ENCODE measurements at places on chromosomes 3 and 15.

DNA sequence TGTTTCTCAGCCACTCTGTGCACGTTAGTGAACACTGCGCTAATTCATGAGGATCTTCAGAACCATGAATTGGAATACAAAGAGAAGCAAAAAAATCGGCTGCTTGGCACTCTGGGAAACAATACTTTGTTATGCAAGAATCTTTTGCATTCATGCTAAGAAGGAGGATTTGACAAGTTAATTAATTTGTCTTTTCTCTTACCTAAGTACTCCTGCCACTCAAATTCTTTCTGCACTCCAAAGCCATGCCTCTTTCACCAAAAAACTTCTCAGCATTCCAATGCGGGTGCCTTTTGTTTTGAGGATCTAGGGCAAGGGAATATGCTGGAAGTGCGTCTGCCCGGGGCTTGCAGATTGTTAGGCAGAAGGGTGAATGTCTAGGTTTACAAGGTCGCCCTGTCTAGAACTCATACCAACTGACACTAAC is 11.3 kb upstream of the KAT2B start:
- no peak for DNase-seq

DNA sequence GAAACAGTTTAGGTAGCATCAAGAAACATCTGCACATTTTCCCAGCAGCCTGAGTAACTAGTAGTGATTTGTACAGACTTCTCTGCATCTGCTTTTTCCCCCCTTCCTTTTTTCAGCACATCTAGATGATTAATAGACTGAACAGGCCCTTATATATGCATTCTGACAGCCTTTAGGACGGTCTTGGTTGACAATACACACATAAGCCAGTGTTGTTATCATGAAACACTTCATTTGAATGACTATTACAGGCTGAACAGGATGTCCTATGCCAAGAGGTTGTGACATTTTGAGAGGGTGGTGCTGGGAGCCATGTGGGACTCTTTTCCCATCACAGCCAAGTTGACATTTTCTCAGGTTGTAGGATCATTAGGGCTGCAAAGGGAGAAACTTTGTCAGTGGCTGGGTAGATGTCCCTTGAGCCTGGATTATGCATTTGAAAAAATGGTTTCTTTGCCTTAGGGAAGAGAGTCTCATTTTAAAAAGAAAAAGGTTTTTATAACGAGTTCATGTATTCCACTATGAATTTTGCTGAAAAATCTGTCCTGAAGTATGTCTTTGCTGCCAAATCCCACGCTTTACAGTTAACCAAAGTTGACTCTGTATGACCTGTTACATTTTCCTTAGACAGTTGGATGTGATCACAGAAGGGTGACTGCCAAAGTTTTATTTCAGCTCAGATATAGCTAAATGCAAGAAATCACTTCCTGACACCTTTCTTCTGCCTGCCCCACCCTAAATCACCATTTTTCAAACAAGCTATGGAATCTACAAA is 73.7 kb downstream of the FILIP1L start:
- no peak for DNase-seq

- no peak for DNase-seq
These were observed 417.8 kb upstream of the TPM1 start for GRCh38 chr15:62624547-62625378.

DNA sequence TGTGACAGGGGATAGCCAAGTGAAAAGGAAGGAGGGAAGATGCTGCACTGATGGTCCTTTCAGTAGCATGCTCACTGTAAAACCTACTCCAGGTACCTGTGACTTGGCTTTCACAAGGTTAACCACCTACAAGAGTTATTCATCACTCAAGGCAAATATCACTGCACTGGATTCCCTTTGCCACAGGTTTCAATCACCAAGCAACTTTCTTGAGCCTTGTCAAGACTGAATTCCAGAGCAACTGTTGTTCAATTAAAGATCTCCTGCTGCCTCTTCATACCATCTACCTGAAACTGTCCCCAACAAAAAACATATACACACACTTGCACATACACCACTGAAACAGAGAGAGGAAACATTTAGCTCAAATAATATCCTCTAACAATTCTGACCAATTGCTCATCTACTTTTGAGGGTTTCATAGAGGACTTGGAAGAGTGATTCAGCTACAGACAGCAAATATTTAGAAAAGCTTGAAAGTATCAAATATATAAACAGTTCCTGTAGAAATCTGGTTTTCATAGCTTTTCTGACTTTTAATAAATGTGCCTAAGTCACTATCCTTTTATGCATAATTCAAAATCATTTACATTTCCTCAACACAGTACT is 6.5 kb downstream of the IGF2BP2 start:
- no peak for DNase-seq

DNA sequence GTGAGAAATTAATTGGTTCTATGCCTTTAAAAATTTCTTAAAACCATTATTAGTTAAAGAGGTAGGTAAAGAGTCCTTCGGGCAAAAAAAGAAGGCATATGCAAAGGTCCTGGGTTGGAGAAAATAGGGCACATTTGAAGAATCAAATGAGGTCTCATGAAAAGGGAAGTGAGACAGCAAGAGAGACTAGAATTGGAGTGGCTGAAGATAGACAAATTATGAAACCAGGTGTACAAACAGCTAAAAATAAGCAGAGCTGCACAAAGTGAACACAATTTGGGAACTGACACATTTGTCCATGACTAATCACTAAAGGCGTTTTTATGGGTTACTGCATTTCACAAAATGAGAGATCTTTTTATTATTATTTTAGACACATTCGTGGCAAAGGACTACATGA is 581.2 kb downstream of the PYDC2 start:
- no peak for DNase-seq

DNA sequence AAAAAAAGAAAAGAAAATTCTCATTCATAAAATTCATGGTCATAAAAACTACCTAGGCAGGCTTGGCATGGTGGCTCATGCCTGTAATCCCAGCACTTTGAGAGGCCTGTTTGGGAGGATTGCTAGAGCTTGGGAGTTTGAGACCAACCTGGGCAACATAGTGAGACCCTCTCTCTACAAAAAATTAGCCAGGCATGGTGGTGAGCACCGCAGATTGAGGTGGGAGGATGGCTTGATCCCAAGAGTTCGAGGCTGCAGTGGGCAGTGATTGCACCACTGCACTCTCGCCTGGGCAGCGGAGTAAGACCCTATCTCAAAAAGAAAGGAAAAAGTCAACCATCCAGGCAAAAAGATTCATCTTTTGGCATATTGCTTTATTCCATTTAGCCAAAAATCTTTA is 58.5 kb downstream of the MEIS2 start:
- DNase-seq = no peak

DNA sequence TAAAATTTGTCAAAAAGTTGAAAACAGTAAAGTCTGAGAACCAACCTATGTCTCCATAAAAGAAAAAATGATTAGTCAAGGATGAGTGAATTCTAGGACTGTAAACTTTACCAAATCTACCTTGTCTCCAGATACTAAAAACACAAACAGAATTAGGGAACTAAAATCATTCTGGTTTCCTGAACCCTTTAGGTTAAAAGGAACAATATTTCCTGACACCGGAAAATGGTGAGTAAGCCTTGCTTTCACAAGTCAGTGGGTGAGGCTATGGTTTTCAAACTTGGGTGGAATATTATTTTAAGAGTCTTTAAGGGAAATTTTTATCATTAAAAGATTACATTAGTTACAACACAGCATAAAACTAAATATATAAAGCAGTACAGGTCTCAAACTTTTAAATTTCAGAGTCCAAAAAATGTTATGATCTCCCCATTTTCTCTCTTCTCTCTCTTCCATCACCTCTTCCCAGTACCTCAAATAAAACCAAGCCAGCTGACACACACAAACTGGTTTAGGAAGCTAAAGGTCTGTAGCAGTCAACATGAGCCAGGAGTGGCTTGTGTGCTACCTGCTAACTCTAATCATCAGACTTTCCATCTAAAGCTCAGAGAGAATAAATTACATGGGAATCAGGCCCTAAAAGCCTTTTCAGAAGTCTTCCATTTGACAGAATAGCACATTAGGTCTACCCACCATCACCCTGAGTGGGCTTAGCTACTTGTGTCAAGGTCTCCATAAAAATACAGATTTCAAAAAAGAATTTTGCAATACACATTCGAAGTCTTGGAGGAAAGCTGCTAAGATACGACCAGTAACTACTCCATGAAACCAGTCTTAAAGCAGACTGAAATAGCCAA is 2.2 kb downstream of the SLC12A6 start:
- no peak for DNase-seq

DNA sequence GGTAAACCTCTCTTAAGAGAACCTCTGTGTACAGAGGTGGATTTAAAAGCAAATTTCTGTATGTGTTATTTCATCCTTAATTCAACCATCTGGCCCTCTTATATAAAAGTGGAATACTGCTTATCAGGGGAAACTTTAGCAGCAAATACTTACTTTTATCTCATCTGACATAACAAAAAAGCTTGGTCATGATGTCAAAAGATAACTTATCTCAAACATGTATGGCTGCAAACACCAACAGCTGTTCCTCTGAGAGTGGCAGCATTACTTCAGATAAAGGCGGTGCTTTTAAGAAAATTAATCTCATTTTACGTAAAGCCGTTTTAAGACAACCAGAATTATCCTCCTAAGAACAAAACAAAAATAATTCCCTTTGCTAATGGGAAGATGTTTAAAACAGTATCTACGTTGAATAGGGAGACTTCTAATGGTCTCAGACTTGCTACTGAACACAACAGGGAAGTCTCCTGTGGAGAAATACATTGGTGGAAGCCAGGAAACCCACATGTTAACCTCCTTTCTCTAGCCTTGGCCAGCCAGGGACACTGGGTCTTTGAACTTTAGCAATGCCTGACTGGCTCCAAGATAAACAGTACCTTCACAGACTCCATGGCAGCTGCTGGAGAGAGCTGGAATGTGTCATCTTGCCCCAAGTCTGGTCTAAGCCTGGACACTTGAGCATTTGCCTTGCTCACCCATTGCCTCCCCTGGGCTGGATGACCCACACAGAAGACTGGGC is 18.1 kb downstream of the ARRDC4 start:
- no peak for DNase-seq

DNA sequence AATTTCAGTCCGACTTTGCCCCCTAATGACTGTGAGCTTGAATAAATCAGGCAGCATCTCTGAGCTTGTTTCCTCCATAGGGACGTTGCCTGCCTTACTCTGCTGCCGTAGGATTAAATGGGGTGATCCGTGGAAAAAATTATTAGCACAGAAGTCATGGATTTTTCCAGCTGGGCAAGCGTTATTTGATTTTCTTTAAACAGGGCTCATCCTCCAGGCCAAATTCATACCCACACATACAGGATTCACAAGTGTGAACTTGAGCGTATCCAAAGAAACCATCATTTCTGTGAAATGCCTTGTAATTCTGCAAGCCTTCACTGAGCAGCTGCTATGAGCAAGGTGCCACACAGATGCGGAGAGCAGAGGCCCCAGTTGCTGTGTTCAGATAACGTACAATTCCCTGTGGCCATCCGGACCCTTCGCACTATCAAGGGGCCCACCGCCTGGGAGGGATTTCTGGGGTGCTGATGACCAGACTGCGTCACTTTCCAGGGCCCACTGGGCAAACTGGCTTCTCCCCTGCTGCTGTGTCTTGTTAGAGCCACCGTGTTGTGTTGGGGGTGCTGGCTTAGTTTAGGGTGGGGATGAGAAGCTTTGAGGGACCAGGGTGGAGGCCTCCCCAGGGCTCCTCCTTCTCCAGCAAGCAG is 61.4 kb downstream of the MGLL start:
- no peak for DNase-seq

DNA sequence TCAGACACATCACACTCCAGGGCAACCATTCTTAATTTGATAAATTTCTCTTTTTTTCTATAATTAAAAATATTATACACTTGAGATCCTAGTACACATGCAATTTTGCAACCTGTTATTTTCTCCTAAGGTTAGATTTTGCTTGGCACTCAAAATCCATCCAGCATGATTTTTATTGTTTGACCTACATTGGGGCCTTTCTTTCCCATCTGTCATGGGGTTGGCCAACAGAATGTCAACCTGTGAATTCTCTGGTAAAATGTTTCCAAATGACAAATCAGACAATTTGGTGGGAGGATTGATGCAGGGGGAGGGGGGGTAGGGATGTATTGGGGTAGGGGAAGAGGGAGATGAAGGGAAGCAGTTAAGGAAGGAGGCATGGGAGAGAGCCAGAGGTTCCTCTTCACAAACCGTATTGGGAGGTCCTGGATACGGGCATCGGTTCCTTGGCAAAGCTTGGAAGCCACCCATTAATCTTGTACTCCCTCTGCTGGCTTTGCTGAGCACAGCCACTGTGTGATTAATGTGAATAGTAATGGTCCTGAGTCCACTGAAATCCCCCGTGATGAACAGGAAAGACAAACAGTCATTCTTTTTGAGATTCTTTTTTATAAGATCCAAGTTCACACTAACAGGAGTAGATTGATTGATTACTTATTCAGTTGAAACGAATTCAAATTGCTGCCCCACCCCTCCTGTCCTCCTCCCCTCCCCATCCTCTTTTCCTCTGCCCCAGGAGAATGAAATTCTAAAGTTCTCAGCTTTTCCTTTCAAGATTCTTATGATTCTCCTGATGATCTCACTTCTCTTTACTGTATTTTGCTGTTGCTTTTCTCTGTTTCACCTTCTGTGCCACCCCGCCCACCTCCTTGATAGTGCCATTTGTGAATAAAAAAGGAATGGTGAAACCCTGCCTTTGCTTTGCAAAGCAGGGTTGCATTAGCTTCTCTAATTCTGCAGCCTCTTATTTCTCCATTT is 82.2 kb upstream of the SLC25A26 start:
- DNase-seq = peak; percentile 52

DNA sequence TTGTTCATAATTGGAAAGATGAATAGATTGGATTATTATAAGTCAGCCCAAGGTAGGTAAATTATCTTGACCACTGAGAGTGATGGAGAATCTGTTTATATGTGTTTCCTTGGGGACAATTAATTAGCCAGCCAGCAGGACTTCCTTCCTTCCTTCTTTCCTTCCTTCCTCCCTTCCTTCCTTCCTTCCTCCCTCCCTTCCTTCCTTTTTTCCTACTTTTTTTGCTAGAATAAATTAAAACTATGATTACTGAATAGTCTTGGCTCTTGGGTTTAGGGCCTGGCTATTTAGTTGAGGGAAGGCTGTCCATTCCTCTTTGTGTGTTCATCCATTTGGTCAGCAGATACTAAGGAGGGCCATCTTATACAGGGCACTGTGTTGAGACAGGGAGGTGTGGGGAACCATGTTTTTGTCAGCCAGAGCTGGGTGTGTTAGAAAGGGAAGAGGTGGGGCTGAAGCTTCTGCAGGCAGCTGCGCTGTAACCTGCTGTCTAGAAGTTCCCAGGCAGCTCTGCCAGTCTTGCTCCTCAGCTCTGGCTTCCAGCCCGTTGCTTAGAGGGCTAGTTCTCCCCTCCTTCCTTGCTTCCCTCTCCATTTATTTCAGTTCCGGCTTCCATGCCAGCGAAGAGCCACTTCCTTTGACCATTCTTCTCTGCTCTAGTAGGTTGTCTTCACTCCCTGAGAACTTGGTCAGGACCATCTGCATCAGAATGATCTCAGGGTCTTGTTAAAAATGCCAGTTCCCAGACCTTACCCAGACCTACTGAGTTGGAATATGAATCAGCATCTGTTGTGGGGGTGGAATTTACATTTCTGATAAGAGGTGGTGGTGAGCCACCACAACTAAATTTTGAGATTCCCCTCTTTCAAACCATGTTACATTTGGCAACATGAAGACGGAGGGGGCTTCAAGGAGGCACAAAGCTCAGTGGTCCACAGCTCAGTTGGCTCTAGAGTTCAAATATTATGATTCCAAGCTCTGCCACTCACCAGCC is 113.9 kb downstream of the DGKG start:
- DNase-seq = no peak
